Stimulated activated CD8-positive, alpha-beta memory T cell treated with anti-CD3 and anti-CD28 coated beads, Interleukin-7, amount 100 ng/mL, for 1 hour (primary cell): ENCODE measurements at places on chromosomes 11 and 22.

- DNase-seq: no peak
These were observed 133.4 kb downstream of the TEAD1 start for GRCh38 chr11:12807621-12808020.

GRCh38 chr11:115660030-115660805, 156.0 kb upstream of the CADM1 start:
- DNase-seq: no peak

DNA sequence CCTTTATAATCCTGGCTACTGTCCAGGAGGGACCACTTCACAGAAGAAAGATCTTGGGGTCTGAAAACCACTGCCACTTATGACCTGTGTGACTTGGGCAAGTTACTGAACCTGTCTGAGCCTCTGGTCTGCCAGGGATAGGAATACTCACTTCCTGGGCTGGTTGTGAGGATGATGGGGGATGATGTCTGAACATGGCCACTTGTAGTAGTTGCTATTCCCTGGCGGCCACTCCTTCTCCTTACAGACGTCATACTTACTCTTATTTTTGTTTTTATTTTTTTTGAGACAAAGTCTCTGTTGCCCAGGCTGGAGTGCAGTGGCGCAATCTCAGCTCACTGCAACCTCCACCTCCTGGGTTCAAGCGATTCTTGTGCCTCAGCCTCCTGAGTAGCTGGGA, 26.1 kb downstream of the CD82 start:
- no peak for DNase-seq

DNA sequence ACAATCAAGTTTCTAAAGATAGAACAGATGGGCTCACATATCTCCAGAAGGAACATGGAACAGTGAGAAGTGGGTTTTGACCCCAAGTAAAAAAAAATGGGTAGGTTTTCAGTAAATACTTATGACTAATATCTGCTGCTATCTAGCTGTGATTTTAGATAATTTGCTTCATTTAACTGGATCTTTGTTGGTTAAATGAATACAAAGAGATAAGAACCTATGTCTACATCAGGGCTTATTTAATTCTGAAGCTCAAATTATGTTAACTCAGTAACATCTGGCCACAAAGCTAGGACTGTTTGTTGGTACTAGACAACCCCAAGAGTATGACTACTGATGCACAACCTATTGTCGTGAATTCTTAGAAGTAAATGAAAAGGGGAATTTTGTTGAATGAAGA, 144.4 kb upstream of the SESN3 start:
- no peak for DNase-seq

DNA sequence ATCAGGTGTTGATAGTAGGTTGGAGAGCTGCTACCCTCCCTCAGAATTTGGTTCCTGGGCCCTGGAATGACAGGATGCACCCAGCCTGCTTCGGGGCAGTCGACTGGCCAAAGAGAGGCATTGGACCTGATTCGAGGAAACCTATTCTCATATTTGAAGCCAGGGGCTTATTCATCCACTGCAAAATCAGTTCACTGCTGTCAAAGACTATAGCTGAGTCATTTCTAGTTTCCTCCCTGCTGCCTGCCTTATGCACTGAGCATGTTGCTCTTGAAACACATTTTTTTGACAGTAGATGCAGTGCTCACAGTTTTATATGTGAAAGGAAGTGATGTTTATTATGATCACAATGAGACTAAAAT, 565.4 kb downstream of the ETS1 start:
- no peak for DNase-seq

DNA sequence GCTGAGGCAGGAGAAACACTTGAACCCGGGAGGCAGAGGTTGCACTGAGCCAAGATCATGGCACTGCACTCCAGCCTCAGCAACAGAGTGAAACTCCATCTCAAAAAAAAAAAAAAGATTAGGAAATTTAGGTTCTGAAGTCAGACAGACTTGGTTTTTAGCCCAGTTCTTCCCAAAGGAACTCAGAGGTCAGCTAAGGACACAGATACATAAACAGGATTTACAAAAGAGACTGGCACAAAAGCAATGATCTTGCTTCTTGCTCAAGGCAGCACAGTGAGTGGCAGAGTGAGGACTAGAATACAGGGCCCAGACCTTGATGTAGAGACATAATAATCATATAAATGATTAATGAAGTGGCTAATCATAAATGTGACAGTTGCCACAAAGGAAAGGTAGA, 25.4 kb upstream of the RRAS2 start:
- no peak for DNase-seq

GRCh38 chr11:117419482-117420142, 92.0 kb downstream of the CEP164 start:
- DNase-seq: no peak

DNA sequence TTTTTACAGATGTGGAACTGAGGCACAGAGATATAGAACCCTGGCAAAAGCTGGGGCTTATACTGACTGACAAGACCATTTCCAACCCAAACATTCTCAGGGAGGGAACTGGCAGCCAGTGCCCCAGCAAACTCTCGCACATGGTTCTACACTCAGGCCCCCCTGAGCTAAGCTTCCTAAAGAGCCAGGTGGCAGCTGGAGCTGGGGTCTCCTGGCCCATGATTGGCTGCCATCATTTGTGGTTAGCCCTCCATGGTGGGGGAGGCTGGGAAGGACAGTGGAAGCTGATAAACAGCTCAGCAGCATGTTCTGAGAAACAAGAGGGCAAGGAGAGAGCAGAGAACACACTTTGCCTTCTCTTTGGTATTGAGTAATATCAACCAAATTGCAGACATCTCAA, at the start of gene RAG1:
Gene RAG1, plus strand, starts transcription at position 314 of the 400 bp plus-strand sequence. CDS start 5,298 bp downstream, outside the sequence.
- DNase-seq: no peak

DNA sequence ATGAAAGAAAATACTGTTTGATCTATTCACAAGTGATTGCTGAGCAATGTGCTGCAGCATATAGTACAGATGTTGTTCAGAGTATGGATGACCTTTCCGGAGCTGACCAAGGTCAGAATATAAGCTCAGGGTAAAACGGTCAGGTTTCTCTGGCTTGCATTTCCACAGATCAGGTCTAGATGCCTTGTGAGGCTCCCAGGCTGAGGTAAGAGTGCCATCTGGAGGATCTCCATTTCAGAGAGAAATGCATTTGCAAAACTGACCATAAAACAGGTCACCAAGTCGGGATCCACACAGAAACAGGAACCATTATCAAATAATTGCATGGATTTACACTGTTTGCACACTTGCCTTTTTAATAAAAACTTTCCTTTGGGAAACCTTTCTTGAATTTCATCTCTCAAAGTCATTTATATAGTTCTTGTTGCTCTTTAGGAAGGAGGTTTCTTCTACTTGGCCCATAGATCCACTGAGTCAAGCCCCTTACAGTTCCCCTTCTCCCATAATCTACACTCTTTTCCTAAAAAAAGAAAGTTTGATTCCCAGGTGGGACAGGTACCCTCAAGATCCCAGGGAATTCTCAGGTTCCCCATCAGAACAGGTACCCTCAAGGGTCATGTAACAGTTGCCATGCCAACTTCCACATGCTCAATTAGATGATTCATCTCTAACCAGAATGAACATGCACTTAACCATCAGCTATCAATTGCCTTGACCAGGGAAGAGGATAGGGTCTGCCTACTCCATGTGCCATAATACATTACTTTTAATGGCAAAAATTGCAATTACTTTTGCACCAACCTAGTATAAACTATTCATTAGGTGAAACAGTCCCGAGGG, 25.0 kb upstream of the TMPRSS5 start:
- no peak for DNase-seq

GRCh38 chr11:35365961-35366360, 53.4 kb downstream of the SLC1A2 start:
- no peak for DNase-seq

- DNase-seq: no peak
These were observed 40.0 kb downstream of the CACNG2 start for GRCh38 chr22:36663561-36663960.

DNA sequence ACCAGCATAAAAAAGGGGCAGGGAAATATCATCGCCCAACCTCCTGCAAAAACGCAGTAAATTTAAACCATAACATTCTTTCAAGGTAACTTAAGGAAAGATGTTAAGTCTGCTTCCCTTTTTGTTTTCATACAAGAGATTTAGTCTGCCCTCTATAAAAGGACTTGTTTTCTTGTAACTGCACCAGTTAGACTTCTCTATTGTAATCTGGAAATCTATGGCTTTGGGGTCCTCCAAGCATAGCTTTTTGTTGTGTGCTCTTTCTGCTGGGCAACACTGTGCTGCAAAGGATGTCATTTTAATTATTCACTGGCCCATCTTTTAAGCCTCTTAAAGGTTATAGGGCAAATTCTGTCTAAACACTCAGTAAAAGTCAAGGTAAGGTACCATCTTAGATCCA, 136.0 kb downstream of the MAML2 start:
- no peak for DNase-seq

DNA sequence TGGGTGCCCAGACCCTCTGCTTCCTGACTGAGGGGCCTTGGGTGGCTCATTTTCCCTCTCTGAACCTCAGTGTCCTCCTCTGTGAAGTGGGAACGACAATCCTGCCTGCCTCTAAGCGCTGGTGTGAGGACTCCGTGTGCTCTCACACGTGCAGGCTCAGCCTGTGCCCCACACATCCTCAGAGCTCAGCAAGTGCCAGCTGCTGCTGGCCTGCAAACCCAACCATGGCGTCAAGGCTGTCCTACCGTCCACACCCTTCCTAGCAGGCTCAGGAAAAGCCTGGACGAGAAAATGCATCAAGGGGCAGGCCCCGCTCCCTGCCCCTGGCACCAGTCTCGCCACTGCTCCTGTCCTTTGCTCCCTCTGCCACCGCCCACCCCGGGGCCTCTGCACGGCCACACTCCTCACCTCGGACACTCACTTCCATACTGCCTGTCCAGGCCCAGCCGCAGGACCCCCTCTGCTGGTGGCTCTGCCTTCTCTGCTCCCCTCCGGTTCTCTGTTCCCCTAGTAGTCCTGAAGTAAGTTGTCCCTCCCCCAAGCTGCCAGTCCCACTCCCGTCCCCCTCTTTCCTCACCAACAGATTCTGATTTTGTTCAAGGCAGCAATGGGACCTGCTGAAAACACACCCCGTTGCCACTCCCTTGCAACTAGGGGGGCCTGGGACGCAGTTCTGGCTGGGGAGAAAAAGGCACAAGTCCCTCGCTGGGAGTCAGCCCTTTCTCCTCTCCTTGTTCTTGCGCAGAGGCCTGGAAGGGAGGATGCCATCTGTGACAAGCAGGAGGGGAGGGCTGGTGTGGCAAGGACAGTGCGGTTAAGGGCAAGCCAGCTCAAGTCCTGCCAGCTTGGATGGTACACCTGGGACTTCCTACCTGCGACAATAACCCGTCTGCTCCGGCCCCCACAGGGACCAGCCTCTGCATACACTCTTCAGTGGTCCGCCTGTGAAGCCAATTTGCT, 62.2 kb downstream of the ARFGAP3 start:
- DNase-seq: no peak

DNA sequence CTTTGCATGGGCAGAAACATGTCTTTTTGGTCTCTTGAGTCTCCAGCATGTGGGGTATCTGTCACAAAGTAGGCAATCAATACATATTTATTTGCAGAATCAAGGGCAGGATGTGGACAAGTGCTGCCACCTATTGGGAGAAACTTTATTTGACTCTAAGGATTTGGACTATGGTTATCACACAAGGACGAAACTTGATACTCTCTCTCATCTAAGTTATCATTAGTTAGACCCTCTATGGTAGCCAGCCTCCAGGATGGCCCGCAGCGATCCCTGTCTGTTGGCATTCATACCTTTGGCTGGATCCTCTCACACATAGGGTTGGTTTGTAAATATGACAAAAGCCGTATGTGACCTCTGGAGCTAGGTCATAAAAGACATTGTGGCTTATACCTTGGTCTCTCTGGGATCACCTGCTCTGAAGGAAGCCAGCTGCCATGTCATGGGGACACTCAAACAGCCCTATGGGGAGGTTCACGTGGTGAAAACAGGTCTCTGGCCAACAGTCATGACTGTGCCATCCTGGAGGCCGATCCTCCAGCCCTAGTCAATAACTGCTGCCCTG, 1.1 kb upstream of the FBXO7 start:
- no peak for DNase-seq

DNA sequence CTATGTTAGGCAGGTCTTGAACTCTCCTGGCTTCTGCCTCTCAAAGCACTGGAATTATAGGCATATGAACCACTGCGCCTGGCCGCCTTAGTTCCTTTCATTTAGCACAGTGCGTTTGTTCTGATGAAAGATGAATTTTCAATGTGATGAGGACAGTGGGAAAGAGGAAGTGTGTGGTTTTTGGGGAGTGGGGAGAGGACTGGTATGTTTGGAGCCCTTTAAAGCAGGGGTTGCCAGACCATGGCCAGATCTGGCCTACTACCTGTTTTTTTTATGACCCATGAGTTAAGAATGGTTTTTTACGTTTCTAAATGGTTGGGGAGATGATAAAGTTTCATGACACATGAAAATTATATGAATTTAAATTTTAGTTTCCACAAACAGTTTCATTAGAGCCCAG, 12.5 kb downstream of the ATXN10 start:
- no peak for DNase-seq
